Activated CD4-positive, alpha-beta T cell treated with anti-CD3 and anti-CD28 coated beads for 36 hours (primary cell): ENCODE measurements at places on chromosomes 7 and 10. TPM values are rescaled to one million over a fixed set of nuclear protein-coding genes. Genes with fewer than 3 reads are reported as not detected.

- DNase-seq: no peak
Observed at GRCh38 chr7:105831302-105831620, 45.1 kb downstream of the ATXN7L1 start.

- DNase-seq: no peak
Observed at GRCh38 chr7:47843291-47843690, 105.0 kb downstream of the PKD1L1 start.

GRCh38 chr10:23364378-23364777, 19.8 kb upstream of the C10orf67 start:
- DNase-seq: peak; percentile 30

DNA sequence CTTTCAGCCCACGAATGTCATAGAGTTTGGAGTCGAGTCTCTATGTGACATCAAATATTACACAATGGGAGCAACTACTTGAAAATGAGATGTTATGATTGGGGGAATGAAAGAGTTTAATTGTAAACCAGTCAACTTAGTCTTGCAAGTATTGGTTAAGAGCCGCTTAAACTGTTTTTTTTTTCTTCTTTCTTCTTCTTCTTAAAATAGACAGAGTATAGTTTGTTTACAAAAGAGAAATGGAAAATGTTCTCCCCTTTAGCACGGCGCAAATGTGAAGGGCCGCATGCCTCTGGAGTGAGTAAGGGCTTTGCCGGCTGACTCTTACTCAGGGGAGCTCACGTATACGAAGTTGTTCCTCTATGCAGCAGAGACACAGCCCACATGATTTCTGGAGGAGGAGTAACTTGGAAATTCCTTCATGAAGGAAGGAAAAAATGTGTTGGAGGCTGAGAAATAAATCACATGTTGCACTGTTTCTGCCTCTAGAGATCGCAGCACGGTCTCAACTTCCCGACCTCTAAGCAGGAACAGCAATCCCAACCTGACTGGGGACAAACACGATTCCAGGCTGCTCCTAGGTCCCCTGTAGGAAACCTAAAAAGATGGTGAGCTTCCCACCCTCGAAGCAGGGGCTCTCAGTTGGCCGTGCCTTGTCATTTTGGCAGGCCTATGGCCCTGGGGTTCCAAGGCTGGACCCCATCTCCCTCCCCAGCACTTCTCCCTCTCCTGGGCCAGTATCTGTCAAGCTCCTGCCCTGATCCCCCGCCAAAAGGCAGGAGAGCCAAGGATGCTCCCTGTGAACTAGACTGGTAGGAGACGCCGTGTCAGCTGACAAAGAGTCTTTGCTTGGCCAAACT, 44.8 kb downstream of the MYOF start:
- DNase-seq: no peak

DNA sequence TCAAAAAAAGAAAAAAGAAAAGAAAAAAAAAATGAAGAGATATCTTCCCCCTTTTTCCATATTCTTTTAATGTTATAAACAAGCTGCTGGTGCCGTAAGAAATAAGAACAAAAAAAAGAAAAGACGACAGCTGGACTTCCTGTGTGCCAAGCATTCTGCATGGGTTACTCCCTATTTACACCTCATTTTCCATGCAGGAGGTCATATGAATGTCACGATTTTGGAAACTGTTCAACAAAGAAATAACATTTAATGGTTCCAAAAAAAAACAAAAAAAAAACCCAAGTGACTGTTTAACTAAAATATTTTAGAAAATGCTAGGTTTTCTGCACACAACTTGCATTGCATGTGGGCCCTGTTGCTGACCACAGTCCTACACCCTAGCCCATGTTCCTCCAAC, 159.3 kb downstream of the TNS3 start:
- no peak for DNase-seq

GRCh38 chr10:103692436-103692951, 162.9 kb downstream of the SH3PXD2A start:
- DNase-seq: peak; percentile 57

GRCh38 chr7:130134726-130135125, 64.4 kb downstream of the KLHDC10 start:
- no peak for DNase-seq

DNA sequence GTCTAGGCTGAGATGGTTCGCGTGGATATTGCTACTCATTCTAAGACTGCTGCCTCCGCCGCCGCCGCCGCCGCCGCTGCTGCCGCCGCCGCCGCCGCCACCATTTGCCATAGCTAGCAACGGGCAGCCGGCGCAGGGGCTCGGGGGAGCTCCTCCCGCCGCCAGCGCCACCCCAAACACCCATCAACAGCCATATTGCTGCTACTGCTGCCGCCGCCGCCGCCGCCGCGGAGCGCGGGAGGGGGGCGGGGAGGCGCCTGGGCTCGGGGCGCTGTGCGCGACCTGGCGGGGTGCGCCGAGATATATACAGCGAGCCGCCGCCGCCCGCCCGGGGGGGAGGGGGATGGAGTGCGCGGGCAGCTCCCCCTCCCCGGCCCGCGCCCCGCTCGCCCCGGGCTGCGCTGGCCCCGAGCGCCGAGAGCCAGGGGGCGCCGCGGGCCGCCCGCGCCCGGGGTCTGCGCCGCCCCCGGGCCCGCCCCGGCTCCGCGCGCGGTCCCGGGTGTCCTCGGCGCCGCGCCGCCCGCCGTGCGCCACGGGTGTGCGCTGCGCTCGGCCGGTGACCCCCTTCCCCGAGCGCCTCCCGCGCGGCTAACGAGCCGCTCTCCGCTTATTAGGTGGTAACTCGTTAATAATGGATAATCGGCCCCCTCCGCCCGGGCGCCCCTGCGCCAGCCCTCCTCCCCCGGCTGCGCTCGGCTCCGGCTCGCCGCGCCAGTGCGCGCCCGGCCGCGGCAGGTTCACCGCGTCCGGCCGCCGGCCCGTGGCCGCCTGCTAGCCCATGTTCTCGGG, at the start of gene KCNMA1:
Gene KCNMA1, minus strand, starts transcription at position 277 of the 789 bp plus-strand sequence.
- DNase-seq: peak; percentile 31

DNA sequence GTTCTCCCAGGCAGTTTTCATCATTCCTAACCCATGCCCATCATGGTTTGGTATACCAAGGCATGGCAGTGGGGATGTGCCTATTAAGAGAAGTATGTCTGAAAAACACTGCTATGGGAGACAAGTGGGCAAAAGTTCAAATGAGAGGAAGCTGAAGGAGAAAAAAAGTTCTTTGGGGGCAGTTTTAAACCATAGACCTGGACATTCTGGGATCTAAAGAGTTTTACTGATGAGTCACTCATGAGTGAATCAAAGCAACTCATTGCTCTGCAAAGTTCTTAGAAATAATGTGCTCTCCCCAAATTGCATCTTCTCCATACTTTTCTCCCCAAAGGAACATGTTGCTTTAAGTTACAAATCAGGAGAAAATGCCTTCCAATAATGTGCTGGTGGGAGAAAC, 256.9 kb upstream of the MTPN start:
- no peak for DNase-seq

- DNase-seq: peak; percentile 28
Observed at GRCh38 chr7:121138262-121138933, 149.9 kb downstream of the CPED1 start.

DNA sequence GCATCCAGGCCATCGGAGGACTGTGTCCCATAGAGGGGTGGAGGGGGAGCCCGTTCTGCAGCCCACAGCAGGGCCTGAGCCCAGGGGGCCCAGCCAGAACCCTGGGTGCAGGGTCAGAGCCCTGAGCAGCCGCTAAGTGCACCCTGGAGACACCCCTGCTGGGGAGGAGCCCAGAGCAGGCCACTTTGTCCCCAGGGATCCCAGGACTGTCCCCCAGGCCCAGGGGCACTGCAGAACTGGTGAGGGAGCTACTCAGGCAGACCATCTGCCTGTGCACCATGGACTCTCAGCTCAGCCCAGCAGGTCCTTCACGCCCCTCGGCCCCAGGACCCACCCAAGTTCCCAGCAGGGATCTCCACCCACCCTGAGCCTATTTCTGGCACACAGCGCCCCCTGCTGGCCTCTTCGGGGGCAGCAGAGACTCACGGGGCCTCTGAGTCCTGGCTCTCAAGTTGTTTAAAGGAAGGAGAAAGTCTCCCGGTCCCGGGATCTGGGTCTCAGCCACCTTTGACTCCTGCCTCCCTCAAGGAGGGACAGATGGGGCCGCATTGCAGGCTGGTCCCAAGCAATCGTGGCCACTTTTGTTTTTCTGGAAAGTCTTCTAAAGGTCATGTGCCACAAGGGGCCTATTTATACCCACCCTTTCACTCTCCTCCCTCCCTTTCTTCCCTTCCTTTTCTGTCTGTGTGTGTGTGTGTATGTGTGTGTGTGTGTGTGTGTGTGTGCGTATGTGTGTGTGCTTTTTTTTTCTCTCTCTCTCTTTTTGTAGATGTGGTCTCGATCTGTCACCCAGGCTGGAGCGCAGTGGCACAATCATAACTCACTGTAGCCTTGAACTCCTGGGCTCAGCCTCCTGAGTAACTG, 90.3 kb downstream of the MYL10 start:
- DNase-seq: peak; percentile 77

GRCh38 chr7:68678196-68678595, 920.1 kb upstream of the AUTS2 start:
- DNase-seq: no peak

- peak; percentile 43 for DNase-seq
Observed at GRCh38 chr10:3624367-3624766, 160.6 kb downstream of the KLF6 start.

- no peak for DNase-seq
Observed at GRCh38 chr10:126770809-126771208, 100.3 kb upstream of the C10orf90 start.

DNA sequence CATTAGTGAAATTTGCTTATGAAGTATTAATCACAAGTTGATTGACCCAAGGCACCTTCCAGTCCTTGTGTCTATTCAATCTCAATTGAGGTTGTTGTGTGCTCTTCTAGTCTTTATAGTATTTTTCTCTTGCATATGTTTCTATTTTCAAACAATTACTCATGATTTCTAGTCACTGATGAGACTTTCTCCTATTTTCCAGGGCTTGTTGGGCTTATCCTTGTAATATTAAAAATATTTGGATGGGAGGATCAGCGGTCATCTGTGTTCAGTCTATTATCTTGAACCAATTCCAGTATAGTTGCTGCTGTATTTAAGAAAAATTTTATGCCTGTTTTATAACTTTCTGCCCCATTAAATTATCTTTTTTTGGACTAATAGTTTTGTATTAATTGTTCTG, 154.4 kb downstream of the PTEN start:
- DNase-seq: no peak

- DNase-seq: no peak
Observed at GRCh38 chr7:11193131-11193867, 219.6 kb downstream of the PHF14 start.

GRCh38 chr10:109977382-109977806, 30.4 kb upstream of the ADD3 start:
- no peak for DNase-seq

DNA sequence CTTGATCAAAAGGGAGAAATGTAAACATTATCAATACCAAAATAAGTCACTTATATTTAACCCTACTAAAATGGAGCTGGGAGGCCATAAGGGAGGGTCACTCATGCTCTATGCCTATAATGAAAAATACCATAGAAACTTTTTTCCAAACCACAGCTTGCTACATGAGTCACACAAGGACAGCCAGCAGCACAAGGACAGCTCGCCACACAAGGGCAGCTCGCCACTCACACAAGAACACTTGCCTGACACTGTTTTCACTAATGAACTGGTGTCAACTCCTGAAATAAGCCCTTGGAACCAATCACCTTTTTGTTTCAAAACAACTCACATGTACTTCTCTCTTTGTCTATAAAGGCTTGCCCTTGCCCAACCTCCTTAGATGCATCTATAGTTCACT, 43.3 kb downstream of the FRMPD2 start:
- DNase-seq: no peak

GRCh38 chr10:102542800-102543418, 39.1 kb downstream of the SUFU start:
- no peak for DNase-seq

- no peak for DNase-seq
Observed at GRCh38 chr7:42560866-42561265, 323.9 kb upstream of the GLI3 start.

GRCh38 chr7:21763818-21764217, 181.9 kb downstream of the CDCA7L start:
- no peak for DNase-seq

GRCh38 chr7:99036546-99037111, 107.3 kb downstream of the SMURF1 start:
- DNase-seq: peak; percentile 23

DNA sequence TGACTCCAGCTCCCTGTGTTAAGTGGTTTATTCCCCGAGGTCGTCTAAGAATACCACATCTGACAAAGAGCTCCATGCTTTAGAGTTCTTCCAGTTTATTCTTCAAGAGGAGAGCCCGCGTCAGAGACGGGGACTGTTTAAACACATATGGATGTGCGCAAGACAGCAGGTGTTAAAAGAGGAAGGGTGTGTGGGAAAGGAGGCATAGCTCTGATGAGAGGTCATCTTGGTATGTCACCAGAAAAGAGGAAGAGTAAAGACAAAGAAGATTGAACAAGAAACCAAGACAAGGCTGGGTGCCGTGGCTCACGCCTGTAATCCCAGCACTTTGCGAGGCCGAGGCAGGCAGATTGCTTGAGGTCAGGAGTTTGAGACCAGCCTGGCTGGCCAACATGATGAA, 258.7 kb downstream of the CCDC3 start:
- DNase-seq: no peak

GRCh38 chr10:44439239-44439957, 54.5 kb upstream of the CXCL12 start:
- DNase-seq: no peak

- peak; percentile 68 for DNase-seq
Observed at GRCh38 chr7:123154231-123154860, 45.4 kb downstream of the SLC13A1 start.

DNA sequence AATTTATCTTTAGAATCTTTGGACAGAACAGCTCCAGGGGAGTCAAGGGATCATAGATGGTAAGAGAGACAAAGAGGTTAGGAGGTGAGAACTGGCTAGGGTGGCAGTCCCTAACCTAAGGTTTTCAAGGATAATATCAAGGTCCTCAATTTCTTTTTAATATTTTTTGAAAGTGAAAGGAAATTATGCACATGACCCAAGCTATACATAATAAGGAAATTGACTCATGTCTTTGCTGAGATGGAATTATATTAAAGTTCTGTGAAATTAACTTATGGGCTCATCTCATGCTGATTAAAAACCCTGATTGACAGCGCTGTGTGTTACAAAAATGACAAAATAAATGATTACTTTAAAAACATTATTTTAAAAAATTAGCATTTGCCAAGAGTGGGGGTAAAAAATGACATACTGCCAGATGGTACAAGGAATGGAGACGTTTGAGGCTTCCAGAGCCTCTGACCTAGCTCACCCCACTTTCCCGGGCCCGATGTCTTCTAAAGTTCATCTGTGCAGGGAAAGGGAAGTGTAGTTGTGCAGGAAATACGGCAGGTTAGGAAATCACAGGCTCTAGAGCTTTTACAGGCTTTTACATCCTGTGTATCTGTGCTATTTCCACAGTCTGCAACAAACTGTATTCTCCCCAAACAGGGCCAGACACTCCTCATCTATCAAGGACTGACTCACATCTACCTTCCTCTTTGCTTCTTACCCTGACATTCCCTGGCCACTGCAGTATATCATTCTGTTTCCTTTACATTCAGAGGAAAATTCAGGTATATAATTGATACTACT, 185.6 kb upstream of the PRSS58 start:
- no peak for DNase-seq

ACSM6 gene
- not detected for total RNA-seq

UNC5B gene
- 0.09 TPM for total RNA-seq

SLC26A4 gene
- total RNA-seq: 1.5 TPM

CTAGE4 gene
- 1.2 TPM for total RNA-seq

ZNRF2 gene
- 8.1 TPM for total RNA-seq

FAM25C gene
- not detected for total RNA-seq

HOXA1 gene
- total RNA-seq: 0.12 TPM

ORC5 gene
- 25.1 TPM for total RNA-seq

TUBAL3 gene
- total RNA-seq: not detected

VKORC1L1 gene
- 16.5 TPM for total RNA-seq

HMX2 gene
- total RNA-seq: 0.28 TPM
